ENCODE measurements at places on chromosomes 13 and 19. TPM values are rescaled to one million over a fixed set of nuclear protein-coding genes. Genes with fewer than 3 reads are reported as not detected.

CDC42EP5 gene
- 8.9 TPM for total RNA-seq

IFI30 gene
- 32.5 TPM for total RNA-seq

TNFRSF19 gene
- 36.5 TPM for total RNA-seq

APC2 gene
- total RNA-seq = 0.14 TPM

CD33 gene
- total RNA-seq = 6.5 TPM

IGFL3 gene
- total RNA-seq = not detected

YJEFN3 gene
- 6.5 TPM for total RNA-seq

DCT gene
- 0.32 TPM for total RNA-seq

PRRG2 gene
- total RNA-seq = 0.76 TPM

STARD13 gene
- total RNA-seq = 36.4 TPM

SIGLEC5 gene
- not detected for total RNA-seq

GCDH gene
- 33.4 TPM for total RNA-seq

MAST1 gene
- 0.22 TPM for total RNA-seq

IL11 gene
- not detected for total RNA-seq

EFNB2 gene
- 9.6 TPM for total RNA-seq

LIM2 gene
- not detected for total RNA-seq

ACP7 gene
- total RNA-seq = not detected

ZNF14 gene
- 3.6 TPM for total RNA-seq

INSL3 gene
- total RNA-seq = not detected

C19orf81 gene
- 2.5 TPM for total RNA-seq

ATP8A2 gene
- 0.11 TPM for total RNA-seq

RNF17 gene
- total RNA-seq = not detected

CEACAM7 gene
- total RNA-seq = not detected

ZNF429 gene
- 10.8 TPM for total RNA-seq

LRRC63 gene
- not detected for total RNA-seq

KASH5 gene
- not detected for total RNA-seq

HIPK4 gene
- total RNA-seq = not detected

ZNF699 gene
- 3.5 TPM for total RNA-seq

CLEC17A gene
- not detected for total RNA-seq

TRPC4 gene
- total RNA-seq = 2.6 TPM

KLHL1 gene
- not detected for total RNA-seq

CYP4F8 gene
- total RNA-seq = not detected

CGB2 gene
- not detected for total RNA-seq

OBI1 gene
- total RNA-seq = 9.7 TPM

OR4F17 gene
- not detected for total RNA-seq

C5AR2 gene
- 0.95 TPM for total RNA-seq

PDX1 gene
- not detected for total RNA-seq

IRGC gene
- not detected for total RNA-seq

ZNF471 gene
- total RNA-seq = 5.2 TPM

CEACAM19 gene
- total RNA-seq = 2.8 TPM

CLDND2 gene
- 1.7 TPM for total RNA-seq

RNF225 gene
- total RNA-seq = not detected

ZNF544 gene
- 19.4 TPM for total RNA-seq

CACNA1A gene
- total RNA-seq = 0.41 TPM

ADAMTSL5 gene
- 22.9 TPM for total RNA-seq

LAIR1 gene
- 9.1 TPM for total RNA-seq

VRK3 gene
- total RNA-seq = 22.9 TPM

CFAP97D2 gene
- total RNA-seq = not detected

ZNF667 gene
- 7.0 TPM for total RNA-seq

VASP gene
- 49.0 TPM for total RNA-seq

PGLYRP2 gene
- total RNA-seq = not detected

KIR3DL2 gene
- not detected for total RNA-seq

IRF2BP1 gene
- total RNA-seq = 19.9 TPM

VSTM1 gene
- not detected for total RNA-seq

ATP8B3 gene
- total RNA-seq = 0.68 TPM

SPIB gene
- total RNA-seq = not detected

ZNF99 gene
- 0.08 TPM for total RNA-seq
